Activated T-cell treated with anti-CD3 and anti-CD28 coated beads for 24 hours (primary cell): ENCODE measurements at places on chromosomes 12 and 14.

DNA sequence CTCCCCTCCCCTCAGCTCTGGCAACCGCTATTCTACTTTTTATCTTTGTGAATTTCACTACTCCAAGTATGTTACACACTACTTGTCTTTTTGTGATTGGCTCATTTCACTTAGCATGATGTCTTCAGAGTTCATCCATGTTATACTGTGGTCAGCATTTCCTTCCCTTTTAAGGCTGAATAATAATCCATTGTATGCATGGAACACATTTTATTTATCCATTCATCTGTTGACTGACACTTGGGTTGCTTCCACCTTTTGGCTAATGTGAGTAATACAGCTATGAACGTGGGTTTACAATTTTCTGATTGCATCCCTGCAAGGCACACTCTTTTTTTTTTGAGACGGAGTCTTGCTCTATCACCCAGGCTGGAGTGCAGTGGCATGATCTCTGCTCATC lies 53.0 kb upstream of the FUT8 start:
- no peak for DNase-seq

GRCh38 chr12:109606320-109607028 lies 32.9 kb downstream of the MVK start:
- DNase-seq, result no peak

GRCh38 chr14:51573607-51574006 lies 78.1 kb upstream of the FRMD6 start:
- no peak for DNase-seq

DNA sequence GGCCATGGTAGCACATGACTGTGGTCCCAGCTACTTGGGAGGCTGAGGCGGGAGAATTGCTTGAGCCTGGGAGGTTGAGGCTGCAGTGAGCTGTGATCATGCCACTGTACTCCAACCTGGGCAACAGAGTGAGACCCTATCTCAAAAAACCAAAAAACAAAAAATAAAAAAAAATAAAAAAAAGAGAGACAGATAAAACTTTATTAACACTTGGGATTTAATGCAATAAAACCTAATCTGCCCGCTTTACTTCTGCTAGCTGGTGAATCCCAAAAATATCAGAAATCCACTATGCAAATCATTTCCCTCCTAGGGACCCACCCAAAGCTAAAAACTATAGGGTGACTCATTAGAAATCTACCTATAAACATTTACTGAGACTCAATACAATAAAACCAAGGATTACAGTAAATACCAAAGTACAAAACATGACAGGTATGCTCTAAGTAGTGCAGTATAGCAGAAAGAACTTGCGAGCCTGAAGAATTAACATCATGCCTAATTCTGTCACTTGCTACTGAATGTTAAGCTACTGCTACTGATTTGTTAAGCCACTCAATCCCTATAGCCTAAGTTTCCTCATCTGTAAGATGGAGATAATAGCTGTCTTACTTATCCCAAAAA lies 50.1 kb upstream of the STAC3 start:
- DNase-seq, result no peak

DNA sequence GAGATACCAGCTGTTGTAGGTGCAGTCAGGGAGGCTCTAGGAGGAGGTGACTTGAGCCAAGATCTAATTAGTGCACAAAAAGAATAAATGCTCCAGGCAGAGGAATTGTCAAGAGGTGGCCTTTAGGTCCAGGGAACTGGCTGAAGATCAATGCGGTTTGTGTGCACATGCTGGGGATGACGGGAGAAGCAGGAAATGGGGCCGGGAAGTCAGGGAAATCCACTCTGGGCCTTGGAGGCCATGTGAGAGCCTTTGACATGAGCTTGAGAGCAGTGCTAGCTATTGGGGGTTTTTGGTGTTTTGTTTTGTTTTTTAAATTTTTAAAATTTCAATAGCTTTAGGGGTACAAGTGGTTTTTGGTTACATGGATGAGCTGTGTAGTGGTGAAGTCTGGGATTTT lies 67.4 kb downstream of the MVK start:
- DNase-seq, result no peak

- DNase-seq, result no peak
Measured at GRCh38 chr14:36827861-36828260, 166.2 kb downstream of the PAX9 start.

- no peak for DNase-seq
Measured at GRCh38 chr14:77989441-77989991, 180.7 kb upstream of the NRXN3 start.

GRCh38 chr14:68239988-68240771 lies 420.6 kb downstream of the RAD51B start:
- no peak for DNase-seq

DNA sequence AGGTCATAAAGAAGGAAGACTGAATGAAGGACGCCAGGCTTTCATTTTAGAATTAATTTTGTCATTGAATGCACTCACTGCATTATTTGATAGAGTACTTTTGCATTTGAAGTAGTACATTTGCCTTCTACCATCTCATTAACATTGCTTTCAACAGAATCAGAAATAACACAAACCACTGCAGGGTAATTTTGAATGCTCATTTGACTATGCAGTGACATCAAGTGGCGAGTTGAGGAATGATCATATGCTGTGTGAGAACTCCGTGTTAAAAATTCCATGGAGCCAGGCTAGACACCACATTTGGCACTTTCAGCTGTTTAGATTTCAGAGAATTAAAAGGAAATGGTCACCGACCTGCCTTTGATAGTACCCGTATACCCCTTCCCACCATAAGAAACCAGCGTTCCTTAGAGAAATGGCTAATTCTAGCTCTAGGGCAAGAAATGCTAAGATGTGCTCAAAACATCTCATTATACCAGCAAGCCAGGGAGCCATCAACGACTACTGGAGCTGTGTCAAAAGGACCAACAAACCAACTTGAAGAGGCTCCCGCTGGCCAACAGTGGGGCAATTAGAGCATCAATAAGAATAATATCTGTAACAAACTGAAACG lies 16.5 kb downstream of the HEBP1 start:
- DNase-seq, result no peak

DNA sequence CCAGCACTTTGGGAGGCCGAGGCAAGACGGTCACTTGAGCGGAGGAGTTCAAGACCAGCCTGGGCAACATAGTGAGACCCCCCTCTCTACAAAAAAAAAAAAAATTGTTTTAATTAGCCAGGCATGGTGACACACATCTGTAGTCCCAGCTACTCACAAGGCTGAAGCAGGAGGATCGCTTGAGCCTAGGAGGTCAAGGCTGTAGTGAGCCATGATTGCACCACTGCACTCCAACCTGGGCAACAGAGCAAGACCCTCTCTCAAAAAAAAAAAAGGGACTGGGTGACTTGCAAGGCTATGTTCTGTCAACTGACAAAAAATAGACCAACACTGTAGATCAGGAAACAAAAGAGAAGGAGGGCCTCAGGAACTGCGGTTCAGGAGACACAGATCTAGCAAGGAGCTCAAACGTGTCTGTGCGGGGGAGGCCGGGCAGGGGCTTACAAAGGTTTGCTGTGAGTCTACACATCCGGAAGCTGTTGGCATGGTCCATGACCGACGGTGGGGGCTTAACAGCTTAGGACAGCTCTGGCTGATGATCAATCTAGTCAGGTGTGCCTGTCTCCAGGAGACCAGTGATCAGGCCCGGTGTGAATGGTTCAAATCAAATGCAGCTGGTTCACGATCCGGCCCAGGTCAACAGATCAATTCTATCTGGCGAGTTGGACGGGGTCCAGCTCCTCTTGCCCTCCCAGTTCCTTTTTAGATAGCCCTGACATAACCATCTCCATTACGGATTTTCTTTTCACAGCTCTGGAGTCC lies 31.7 kb upstream of the INF2 start:
- DNase-seq, result no peak

- no peak for DNase-seq
Measured at GRCh38 chr12:60992087-60992486, 1268.1 kb upstream of the USP15 start.

- no peak for DNase-seq
Measured at GRCh38 chr12:25926536-25926935, 31.9 kb upstream of the RASSF8 start.

GRCh38 chr12:53624956-53625355 lies 1.2 kb downstream of the ATF7 start:
- no peak for DNase-seq

GRCh38 chr12:5191803-5192538 lies 148.3 kb downstream of the KCNA5 start:
- no peak for DNase-seq

DNA sequence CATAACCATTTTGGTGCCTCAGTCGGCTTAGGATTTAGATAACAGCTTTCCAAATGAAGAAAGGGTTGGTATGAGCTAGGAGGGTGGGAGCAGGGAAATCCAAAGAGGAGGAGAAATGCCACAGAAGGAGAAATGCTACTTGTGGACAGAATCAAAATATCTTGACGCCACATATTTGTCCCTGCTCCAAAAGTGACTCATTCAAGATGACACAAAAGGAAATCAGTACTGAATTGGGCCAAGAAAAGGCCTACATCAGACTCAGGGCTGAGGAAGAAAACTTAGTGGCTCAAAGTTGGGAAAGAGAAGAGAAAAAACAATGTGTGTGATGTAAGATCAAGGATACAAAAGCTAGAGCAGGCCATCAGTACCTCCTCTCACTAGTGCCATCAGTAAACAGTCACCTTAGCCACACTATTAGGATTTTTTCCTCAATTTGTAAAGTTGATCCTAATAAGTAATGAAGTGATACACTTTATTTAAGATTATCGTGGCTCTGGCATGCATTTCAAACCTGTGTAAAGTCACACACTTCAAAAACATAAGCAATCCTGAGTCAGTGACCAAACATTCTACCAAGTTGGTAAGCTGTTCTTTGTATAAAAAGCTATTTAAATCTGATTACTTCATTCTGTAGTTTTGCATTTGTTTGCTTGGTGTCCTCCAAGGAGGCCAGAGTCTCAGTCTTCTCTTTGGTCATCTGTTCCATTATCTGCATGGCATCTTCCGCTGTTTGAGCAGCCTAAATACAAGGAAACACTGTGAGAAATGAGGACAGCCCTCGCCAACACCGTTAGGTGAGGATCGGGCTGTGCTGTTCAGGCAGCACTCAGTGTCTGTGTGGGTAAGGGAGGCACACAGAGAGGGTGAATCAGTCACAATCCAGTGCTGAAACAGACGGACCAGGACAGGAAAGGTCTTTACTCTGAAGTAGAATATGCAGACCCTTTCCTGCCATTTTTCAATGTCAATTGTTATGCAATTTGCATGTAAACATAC lies 52.6 kb upstream of the VPS33A start:
- DNase-seq, result no peak

GRCh38 chr14:91244501-91244901 lies at the start of gene GPR68:
TSS of gene GPR68 (minus strand) at chr14:91244704. CDS start at chr14:91235050, 9,654 bp downstream.
- no peak for DNase-seq

GRCh38 chr12:50062728-50063460 lies 5.5 kb downstream of the ASIC1 start:
- DNase-seq, result no peak

DNA sequence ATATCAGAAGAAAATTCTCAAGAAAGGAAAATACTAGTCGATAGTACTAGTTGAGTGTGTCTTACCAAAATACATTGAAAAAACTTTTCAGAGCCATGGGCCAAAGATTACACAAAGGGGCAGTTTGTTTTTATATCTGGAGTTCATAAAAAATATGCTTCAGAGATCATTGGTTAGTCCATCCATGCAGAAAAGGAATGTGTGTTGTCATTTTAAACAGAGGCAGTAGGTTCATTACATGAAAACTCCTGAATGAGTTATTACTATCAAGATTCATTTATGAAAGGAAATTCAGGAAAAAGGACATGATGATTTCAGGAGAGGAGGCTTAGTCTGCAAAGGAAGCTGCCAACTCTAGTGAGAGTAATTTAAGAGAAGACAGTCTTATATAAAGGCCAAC lies 354.8 kb downstream of the AEBP2 start:
- DNase-seq, result no peak

DNA sequence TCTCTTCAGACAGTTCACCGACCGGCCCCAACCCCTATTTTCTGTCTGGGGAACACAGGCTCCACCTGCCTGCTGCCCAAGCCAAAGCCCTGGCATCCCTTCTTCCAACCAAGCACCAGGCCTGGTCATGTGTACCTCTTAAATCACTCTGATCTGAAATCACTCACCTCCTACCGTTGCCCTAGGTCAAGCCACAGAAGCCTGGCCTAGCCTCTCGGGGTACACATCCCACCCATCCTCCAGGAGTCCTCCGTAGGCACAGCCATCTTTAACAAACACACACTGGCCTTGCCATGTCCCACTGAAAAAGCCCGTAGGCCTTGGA lies 81.8 kb downstream of the IRF2BPL start:
- no peak for DNase-seq

DNA sequence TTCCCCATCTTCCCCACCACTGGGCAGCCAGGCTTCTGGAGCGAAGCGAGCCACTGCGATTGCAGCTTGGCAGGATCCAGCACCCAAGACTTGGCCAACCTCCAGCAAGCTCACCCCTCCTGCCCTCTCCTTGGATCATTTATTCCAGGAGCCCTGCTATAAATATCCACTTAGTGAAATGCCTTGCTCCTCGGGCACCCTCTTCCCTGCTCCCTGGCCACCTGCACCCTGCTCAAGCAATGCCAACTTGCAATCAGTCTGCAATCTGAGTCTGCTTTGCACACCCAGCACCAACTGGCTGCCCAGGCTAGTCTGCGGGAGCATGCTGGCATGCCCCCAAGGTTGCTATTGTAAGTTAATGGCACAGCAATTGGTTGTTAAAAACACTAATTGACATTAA lies 666.0 kb downstream of the MED13L start:
- DNase-seq, result no peak

DNA sequence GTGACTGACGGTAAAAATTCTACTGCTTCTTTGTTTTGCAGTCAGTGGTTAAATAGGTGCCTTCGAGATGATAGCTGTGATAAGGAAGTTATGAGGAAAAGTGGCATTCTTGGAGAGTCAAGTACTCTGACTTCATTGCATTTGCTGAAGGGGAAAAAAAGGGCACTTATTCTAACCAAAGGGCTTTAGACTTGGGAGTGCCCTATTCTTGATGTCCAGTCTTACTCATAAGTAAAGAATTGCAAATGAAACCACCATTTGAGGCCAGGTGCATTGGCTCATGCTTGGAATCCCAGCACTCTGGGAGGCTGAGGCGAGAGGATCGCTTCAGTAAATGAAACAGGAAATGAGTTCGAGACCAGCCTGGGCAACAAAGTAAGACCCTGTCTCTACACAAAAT lies 40.3 kb downstream of the BRAP start:
- no peak for DNase-seq

DNA sequence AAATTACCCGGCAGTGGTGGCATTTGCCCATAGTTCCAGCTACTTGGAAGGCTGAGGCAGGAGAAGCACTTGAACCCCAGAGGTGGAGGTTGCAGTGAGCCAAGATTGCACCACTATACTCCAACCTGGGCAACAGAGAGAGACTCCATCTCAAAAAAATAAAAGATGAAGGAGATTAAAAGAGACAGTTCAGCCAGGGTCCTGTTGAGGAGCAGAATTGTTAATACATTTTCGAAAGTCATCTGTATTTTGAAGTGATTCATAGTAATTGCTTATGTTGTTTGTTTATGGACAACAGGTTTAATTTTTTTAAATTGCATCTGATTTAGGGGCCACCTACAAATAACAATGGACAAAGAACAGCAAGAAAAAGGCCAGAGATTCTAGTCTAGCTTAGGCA lies 112.9 kb downstream of the DIP2B start:
- no peak for DNase-seq

DNA sequence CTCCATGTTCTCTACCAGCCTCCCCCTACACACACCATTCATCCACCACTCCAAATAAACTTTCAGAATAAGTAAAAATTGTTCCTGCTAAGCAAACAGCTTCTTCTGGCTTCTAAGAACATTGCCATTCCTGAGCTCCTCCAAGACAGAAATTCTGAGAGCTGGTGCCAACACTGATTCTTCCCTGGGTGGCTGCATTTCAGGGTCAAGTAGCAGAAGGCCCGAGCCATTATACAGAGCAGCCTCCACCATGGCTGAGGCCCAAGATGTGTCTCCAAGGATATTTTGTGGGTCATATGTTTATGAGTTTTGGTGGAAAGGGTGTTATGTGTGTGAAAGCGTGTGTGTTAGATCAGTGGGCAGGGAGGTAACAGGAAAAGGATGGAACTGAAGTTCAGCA lies 3.5 kb upstream of the RND1 start:
- DNase-seq, result no peak
